ENCODE measurements at places on chromosomes 7 and 10.

DNA sequence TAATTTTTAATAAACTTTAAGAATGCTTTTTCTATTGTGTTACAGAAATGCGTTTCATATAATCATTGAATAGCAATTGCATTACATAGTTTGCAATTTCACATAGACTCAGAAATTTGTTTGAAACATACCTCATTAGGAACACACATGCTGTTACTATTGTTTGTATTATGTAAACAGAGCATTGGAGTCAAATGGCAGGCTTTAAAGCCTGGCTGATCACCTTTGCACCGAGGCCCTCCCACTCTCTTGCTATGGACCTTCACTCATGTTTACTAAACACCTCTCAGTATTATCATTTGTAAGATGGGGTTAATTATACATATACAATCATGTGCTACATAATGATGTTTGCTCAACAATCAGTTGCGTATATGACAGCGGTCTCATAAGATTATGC, 203.6 kb upstream of the NPSR1 start:
- DNase-seq: no peak

DNA sequence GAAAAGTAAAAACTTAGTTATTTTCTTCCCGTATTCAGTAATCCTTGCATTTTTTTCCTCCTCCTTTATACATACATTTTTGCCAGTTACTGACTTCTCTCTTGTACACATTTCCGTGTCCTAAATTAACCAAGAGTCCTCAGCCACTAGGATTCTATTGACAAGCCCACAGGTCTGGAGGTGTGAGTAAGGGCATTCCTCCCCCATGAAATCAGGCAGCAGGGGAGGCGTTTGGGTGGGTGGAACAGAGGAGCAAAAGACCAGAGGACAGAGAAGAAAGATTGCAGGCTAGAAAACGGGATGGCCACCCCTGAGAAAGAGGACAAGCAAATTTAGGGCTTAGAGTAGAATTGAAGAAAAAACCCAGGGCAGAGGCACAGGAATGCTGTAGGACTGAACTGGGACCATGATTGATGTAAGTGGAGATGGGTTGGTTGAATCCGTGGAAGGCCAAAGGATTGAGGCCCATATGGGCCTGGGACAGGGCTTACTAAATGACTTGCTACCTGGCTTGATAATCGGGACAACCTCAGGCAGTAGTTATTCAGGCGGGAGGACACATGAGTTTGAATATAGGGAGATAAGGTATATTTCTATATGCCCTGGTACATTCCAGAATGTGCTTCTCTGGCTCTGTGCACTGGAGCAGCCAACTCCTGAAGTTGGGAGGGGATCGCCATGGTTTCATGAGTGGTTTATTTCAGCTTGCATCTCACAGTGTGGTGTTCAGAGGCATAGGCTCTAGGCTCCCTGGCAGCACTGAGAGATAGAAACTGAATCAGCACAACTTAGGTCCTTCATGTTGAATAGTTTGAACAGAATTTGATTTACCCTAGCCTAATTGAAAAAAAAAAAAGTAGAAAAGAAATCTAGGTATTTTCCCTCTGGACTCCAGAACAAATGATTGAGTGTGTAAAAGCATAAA, 28.0 kb downstream of the IKZF1 start:
- DNase-seq: no peak

DNA sequence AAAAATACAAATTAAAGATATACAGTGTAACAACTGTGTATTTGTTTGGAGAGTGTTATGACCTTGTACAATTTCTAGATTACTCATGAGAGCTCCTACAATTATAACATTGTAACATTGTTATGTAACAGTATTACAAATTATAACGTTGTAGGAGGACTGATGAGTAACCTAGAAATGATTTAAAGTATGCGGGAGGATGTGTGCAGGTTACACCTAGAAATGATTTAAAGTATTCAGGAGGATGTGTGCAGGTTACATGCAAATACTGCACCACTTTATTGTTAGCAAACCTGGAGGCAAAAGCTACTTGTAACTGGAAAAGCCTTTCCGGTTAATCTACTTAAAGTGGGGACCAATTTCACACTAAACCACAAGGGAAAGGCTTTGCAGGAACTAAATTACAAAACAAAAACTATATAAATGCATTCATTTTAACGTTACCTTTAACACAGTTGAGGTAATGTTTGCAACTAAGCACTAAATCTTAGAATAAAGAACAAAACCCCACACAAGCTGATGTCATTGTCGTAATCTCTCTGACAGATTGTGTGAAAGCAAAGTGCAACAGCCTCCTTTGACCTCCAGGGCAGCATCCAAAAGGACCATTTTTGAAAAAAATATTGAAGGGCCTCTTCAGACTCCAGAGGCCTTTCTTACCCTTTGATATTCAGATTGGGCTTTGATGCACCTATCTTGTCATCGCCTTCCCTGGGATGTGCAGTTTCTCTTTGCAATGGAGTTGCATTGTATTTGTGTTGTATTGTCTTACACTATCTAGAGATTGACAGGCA, 522.1 kb upstream of the FOXK1 start:
- no peak for DNase-seq

GRCh38 chr10:110802551-110803238, 69.0 kb upstream of the PDCD4 start:
- peak; percentile 85 for DNase-seq

DNA sequence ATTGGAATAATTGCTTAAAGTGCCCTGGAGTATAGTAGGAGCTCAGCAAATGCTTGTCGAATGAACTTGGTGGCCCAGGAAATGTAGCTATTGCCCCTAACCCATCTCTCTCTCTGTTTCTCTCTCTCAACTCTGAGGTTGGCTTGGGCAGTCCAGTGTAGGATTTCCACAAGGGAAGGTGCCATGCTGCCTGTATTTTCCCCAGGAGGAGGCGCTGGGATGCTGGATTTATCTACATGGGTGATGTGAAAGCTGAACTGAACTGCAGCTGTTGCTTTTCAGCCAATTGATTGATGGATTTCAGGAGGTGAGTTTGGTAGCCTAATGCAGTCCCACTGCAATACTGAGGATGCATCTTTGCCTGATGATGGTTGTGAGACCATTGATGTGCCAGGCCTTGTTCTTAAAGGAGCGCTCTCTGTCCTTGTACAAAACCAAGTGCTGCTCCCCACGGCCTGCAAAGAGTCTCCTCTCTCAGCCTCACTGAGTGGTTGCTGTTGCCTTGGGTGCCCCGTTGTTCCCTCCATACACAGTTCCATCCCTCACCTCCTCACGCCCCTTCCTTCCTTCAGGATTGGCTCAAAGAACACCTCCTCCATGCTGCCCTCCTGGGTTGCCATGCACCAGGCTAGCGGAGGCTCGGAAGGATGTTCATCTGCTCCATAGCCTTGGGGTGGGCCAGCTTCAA, 200.6 kb downstream of the GLRX3 start:
- DNase-seq: no peak

GRCh38 chr10:51109801-51110533, 35.7 kb downstream of the PRKG1 start:
- no peak for DNase-seq

DNA sequence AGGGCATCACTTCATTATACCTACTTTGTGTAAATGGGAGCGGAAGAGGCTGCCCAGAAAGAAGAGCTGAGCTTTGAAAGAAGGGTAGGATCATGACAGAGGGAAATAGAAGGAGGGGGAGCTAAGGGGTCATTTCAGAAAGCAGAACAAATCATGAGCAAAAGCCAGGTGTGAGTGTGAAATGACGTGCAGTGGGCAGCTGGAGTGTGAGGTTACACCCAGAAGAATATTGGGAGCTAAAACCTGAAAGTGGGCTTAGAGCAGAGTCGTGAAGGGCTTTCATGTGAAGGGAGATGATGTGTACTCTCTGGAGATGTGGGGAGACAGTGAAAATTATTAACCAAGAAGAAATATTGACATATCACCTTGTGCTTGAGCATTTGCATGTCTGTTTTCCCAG, 245.0 kb upstream of the YAE1 start:
- DNase-seq: no peak

- DNase-seq: no peak
Observed at GRCh38 chr10:99927721-99928280, 81.9 kb downstream of the DNMBP start.

DNA sequence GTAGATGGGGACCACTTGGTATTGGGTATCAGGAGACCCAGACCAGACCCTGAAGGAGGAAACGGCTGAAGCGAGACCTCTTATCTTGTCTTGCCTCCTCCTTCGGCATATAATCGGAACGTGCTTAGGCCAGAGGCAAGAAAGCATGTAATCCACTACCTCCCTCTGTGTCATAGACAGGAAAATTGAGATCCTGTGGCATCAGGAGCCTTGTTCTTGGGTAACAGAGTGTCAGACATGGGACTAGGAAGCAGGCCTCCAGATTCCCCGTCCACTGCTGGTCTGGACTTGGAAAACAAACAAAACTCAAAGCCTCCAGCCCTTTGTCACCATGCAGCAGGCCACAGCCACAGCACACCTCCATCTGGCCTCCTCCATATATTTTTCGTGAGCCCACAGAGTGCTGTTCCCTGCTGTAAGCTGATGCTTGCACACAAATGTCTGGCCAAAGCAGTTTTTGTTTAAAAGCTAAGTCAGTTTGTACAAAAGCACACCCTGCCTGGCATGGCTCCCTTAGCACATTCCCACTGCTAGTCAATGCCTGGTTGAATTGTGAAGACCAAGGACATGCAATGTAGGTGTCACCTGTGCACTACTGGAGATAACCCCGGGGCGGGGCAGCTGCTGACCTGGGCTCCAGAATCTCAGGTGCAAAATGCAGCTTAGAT, 510.9 kb downstream of the RPS24 start:
- no peak for DNase-seq

GRCh38 chr7:116340201-116340847, 130.0 kb downstream of the TES start:
- no peak for DNase-seq

DNA sequence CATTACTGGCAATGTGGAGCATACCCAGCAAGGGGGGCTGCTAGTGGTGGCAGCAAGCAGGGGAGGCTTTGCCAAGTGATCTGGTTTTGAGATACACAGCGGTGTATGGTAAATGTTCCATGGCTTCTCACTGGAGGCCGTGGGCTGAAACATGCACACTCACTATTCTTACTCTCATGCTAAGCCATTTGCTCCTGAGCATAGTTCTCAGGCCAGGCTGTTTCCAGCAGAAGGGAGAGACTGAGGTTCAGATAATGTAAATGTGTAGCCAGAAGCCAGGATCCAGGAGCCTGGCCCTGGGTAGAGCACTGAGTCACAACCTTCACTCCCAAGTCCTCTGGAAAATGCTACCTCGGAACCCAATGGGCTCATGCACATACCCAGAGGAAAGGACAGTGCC, 757.9 kb downstream of the GRID1 start:
- DNase-seq: no peak

GRCh38 chr7:15854841-15855524, 168.5 kb upstream of the MEOX2 start:
- DNase-seq: no peak

GRCh38 chr7:94160719-94161435, 156.7 kb upstream of the BET1 start:
- DNase-seq: peak; percentile 83
